ENCODE measurements at places on chromosomes 6 and 20.

DNA sequence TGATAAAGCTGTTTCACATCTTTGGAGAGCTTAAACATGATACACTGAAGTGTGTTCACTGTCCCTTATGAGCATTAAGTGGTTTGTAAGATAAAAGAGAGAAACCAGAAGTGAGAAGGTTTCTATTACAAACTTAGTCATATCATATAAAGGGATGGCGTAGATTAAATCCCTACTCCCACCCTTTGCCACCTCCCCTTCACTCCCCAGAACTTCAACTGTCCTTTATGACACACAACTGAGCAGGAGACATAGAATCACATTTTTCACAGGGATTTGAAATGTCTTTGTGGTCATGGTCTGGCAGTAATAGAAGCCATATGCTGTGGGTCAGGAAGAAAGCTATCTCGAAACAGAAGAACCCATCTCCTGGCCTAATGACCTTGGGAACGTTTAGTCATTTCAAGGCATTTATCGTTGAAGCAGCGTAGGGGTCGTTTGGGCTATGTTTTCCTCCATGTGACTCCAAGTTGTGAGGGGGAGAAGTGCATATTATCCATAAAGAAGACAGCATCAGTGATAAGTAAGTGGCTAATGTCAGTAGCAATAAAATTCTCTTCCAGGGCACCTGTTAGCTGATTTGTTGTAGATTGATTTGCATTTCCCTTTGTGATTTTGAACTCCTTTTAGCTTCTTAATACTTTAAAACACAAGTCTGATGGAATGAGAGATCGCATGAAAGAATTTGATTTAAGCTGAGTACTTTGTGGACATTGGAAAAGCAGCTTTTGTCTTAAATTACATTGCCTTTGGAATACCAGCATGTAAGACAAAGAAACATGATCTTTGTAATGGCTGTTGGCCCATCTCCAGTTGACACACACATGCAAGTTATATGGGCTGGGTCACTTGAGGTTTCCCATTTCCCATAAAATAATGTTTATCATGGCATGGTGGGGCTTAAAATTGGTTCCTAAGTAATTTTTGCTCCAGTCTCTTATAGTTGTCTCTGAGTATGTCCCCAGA is 501.5 kb upstream of the FLRT3 start:
- DNase-seq: peak; percentile 44

GRCh38 chr20:11777387-11778205 is 140.1 kb upstream of the BTBD3 start:
- DNase-seq: peak; percentile 81

DNA sequence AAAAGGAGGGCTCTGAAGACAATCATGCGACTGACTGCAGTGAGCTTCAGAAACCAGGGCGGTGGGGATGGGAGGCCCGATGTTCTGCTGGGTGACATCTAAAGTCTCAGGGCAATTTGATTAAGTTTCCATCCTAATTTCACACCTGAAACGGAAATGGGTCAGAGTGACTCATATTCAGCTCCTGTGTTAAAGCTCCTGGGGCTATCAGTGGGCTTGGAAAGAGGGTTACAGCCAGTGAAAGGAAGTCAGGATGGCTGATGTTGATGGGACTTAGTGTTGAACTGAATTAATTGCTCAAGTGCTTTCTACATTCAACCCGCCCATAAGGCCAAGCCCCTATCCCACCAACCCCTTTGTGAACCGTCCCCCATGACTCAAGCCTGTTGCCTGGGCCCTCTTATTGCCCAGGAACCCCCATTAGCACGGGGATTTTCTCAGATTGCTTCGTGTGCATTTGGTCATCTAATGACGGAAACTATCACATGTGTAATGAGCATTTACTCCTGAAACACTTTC is 47.1 kb upstream of the TBC1D7 start:
- DNase-seq: no peak

DNA sequence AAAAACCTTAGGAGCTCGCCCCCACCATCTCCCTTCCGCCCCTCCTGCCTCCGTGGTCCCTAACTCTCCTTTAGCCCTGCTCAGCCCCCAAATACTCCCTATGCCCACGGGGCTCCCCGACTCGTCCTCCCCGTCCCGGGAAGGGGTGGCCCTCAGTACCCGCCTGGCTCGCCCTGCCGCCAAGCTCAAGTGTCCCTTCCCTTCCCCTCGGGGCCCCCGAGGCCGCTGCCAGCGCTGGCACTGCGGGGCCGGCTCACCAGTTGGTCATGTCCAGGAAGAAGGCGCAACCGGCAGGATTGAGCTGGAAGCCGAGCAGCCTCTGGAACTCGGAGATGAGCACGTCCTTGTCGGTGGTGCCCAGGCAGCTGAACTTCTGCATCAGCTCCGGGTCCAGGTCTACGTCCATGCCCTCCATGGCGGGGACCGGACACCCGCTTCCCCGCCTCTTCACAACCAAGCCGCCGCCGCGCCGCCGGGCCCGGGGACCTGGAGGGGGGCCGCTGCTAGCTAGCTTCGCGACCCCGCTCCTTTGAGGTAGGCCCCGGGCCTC is 303 bp downstream of the ILRUN start:
- DNase-seq: no peak

DNA sequence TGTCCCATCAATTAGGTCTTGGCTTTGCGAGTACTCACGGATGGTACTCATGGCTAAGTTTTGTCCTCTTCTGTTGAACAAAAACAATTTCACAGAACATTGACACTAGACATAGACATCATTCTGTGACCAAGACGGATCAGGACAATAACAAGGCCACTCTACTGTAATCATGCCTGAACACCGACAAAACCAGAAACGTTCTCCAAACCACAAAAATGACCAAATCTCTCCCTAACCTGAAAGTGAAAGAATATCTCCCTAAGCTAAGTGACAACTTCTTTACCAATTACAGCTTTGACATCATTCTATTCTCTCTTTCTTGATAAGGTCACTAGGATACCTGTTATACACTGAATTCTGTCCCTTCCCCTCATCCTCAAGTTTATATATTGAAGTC is 40.0 kb upstream of the SLC2A12 start:
- DNase-seq: no peak

GRCh38 chr20:23270382-23270911 is 80.1 kb upstream of the NXT1 start:
- DNase-seq: no peak

GRCh38 chr6:128415387-128415786 is 105.0 kb downstream of the PTPRK start:
- DNase-seq: peak; percentile 33

GRCh38 chr20:50308513-50309279 is 118.1 kb downstream of the CEBPB start:
- DNase-seq: no peak

- no peak for DNase-seq
Observed at GRCh38 chr6:41656002-41656691, 17.9 kb downstream of the MDFI start.

- DNase-seq: no peak
Observed at GRCh38 chr6:136378888-136379287, 89.2 kb upstream of the BCLAF1 start.

DNA sequence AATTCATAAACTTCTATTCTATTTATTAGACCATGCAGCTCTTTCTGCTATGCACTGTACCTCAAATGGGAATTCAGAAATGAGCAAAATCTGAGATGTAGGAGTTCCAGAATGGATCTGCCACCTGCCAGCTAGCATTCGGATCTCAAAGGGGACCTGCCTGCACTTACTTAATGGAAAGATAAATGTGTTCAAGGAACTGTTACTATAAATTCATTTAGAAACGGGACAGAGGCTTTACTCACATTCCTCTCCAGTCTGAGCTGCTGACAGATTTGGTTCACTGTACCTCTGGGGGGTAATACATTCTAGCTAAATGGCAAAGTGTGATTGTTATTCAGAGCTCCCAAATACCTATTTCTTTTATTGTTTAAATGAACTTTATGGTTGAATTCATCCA is 384.1 kb downstream of the GRIK2 start:
- DNase-seq: peak; percentile 28

GRCh38 chr6:122817358-122817757 is 28.3 kb downstream of the SMPDL3A start:
- no peak for DNase-seq

DNA sequence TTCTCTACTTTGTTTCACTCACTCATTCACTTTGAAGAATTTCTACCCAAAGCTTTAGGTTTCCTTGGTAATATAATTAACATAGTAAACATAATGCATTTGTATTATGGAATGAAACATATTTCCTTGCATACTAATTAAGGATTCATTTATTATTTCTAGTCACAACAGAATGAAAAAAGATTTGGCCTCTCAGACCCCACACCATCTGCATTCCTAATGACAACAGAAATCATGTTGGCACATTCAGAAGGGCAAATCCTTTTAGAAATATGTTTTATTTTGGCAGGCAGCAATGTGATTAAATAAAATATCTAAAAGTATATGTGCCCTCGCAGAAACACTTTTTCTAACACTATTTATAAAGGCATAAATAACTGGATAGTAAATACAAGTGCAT is 163.4 kb downstream of the HTR1B start:
- no peak for DNase-seq

DNA sequence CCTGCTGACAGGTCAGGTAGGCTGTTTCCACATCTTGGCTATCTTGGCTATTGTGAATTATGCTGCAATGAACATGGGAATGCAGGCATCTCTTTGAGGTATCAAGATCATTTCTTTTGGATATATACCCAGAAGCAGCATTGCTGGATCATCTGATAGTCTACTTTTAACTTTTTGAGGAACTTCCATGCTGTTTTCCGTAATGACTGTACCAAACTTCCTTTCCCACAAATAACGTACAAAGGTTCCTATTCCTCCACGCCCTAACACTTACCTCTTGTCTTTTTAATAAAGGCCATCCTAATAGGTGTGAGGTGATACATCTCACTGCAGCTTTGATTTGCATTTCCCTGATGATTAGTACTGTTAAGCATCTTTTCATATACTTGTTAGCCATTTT is 338.7 kb upstream of the RUNX2 start:
- DNase-seq: no peak

GRCh38 chr20:22691369-22692118 is 107.2 kb upstream of the FOXA2 start:
- peak; percentile 83 for DNase-seq

GRCh38 chr20:22522701-22523100 is 61.7 kb downstream of the FOXA2 start:
- no peak for DNase-seq

DNA sequence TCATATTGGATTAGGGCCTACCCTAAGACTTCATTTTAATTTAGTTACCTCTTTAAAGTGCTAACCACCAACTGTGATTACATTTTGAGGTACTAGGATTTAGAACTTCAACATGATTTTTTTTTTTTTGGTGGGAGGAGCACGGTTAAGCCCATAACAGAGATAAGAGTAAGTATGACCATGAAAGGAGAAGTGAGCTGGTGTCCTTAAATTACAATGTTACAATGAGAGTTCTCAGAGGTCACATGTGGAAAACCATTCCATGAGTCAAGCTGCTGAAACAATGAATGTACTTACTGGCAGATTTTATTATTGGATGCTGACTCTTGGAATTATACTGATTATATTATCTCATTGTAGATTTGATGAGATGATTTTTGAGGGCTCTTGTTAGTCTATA is 779.3 kb upstream of the CITED2 start:
- DNase-seq: no peak

- no peak for DNase-seq
Observed at GRCh38 chr6:133040094-133040802, 200.9 kb upstream of the EYA4 start.

DNA sequence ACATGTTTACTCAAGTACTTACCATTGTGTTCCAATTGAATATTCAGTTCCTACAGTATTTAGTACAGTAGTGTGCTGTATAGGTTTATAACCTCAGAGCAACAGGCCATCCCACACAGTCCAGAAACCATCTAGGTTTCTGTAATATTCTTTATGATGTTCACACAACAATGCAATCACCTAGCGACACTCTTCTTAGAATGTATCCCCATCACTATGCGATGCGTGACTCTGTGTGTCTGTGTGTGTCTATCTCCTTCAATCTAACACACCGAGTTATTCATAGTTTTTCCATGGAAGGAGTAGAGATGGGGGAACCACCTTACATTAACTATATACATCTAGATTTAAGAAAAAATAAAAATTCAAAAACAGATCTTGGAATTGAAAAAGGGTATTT is 161.7 kb downstream of the INSM1 start:
- DNase-seq: no peak

DNA sequence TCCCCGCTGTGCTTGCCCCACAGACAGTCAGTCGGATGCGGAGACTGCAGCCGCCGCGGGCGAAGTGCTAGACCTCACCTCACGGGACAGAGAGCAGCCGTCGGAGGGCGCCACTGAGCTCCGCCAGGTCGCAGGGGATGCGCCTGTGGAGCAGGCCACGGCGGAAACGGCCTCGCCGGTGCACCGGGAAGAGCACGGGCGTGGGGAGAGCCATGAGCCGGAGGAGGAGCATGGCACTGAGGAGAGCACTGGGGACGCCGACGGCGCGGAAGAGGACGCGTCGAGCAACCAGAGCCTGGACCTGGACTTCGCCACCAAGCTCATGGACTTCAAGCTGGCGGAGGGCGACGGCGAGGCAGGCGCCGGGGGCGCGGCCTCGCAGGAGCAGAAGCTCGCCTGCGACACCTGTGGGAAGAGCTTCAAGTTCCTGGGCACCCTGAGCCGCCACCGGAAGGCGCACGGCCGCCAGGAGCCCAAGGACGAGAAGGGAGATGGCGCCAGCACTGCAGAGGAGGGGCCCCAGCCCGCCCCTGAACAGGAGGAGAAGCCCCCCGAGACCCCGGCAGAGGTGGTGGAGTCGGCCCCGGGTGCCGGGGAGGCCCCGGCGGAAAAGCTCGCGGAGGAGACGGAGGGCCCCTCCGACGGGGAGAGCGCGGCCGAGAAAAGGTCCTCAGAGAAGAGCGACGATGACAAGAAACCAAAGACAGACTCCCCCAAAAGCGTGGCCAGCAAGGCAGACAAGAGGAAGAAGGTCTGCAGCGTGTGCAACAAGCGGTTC is 66.4 kb downstream of the SSR1 start:
- DNase-seq: no peak

DNA sequence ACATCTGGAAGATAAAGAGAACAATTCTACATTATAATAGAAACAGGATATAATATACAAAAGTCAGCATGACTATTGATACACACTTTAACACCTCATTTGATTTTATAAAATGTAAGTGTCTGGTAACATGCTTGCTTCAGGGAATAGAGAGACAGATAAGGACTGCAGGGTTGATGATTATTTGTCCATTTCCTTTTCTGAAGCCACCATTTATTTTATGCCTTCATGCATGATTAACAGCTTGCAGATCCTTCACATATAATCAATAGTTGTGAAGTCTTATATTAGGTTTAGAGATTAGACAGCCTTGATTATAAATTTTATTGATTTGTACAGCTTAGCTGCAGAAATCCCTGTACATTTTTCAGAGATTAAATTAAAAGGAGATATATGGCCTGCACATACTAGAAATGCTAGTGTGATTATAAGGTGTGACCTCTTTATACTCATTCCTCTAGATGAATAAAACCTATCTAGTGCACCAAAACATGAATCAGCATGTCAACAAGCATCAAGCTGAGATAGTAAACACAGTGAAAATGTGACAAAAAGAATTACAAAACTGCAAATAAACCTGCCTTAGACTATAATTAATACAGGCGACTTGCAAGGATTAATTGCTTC is 198.8 kb upstream of the THEMIS start:
- no peak for DNase-seq

- no peak for DNase-seq
Observed at GRCh38 chr6:142881290-142881689, 63.7 kb downstream of the HIVEP2 start.

Data from NCI-H1092 treated with DMSO at 0.1 percent for 48 hours (cell line).